Activated naive CD4-positive, alpha-beta T cell treated with anti-CD3 and anti-CD28 coated beads, Interleukin-2, amount 10 ng/mL, durations not matched to agents 7 days and 5 days (primary cell): ENCODE measurements at places on chromosomes 2 and 18.

GRCh38 chr18:31225668-31226067, 63.0 kb upstream of the DSC1 start:
- no peak overlapping the region for H3K4me3 ChIP-seq
- no peaks in the 10 kb centered on the region for H3K27me3 ChIP-seq
- H3K36me3 ChIP-seq = no peaks in the 10 kb centered on the region
- DNase-seq = no peak
- H3K4me1 ChIP-seq = no peaks in the 10 kb centered on the region

- no peaks in the 10 kb centered on the region for H3K27me3 ChIP-seq
- no peaks in the 10 kb centered on the region for H3K36me3 ChIP-seq
- no peak overlapping the region for H3K4me3 ChIP-seq
- H3K4me1 ChIP-seq = no peaks in the 10 kb centered on the region
These were observed 64.9 kb downstream of the NCKAP5 start for GRCh38 chr2:133503323-133503722.

- H3K27ac ChIP-seq = peak overlapping the region; percentile 96
- peak overlapping the region; percentile 52 for H3K4me3 ChIP-seq
- H3K36me3 ChIP-seq = peaks cover 59% of the 10 kb centered on the region
- no peaks in the 10 kb centered on the region for H3K27me3 ChIP-seq
These were observed 7.7 kb upstream of the SP140L start for GRCh38 chr2:230319211-230319862.

GRCh38 chr2:3098231-3098630, 279.4 kb downstream of the EIPR1 start:
- H3K4me1 ChIP-seq = no peaks in the 10 kb centered on the region
- peaks cover 21% of the 10 kb centered on the region for H3K27me3 ChIP-seq
- no peaks in the 10 kb centered on the region for H3K36me3 ChIP-seq

DNA sequence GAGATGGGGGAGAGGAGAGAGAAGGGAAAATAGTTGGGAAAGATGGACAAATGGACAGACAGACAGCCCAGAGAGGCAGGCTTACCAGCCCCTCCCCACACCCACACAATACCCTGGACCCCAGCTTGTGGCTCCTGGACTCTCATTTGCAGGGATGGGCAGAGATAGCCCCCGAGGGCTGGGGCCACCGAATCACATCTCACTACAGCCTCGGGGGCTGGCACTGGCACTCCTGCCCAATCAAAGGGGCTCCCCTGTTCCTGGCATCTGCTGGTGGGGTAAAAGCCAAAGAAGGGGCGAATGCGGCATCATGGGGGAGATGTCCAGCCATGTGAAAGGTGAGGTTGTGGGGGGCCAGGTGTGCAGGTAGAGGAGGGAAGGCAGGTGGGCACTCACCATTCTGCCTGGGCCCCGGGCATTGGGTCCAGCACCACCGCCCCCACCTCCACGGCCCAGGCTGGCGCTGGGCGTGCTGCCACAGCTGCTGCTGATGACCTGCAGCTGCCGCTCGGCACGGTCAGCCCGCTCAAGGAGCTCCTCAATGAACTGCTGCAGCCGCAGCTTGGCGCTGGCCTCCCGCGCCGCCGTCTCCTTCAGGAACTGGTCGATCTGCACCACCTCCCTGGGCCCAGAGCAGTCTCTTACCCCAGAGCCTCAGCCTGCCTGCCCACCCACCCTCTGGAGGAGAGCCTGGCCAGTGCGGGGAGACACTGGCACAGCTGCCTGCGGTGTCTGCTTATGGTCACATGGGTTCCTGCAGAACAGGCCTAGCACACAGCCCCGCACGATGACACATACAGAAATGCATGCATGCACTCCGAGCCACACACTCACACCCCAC, 18.0 kb downstream of the FBXO41 start:
- no peak overlapping the region for H3K27ac ChIP-seq
- H3K36me3 ChIP-seq = peaks cover 3% of the 10 kb centered on the region
- H3K4me3 ChIP-seq = no peak overlapping the region
- H3K27me3 ChIP-seq = no peaks in the 10 kb centered on the region
- peaks cover 22% of the 10 kb centered on the region for H3K4me1 ChIP-seq
